ENCODE measurements at places on chromosomes 3 and 15. TPM values are rescaled to one million over a fixed set of nuclear protein-coding genes. Genes with fewer than 3 reads are reported as not detected.

The IL20RB gene
- total RNA-seq: 0.89 TPM

DNA sequence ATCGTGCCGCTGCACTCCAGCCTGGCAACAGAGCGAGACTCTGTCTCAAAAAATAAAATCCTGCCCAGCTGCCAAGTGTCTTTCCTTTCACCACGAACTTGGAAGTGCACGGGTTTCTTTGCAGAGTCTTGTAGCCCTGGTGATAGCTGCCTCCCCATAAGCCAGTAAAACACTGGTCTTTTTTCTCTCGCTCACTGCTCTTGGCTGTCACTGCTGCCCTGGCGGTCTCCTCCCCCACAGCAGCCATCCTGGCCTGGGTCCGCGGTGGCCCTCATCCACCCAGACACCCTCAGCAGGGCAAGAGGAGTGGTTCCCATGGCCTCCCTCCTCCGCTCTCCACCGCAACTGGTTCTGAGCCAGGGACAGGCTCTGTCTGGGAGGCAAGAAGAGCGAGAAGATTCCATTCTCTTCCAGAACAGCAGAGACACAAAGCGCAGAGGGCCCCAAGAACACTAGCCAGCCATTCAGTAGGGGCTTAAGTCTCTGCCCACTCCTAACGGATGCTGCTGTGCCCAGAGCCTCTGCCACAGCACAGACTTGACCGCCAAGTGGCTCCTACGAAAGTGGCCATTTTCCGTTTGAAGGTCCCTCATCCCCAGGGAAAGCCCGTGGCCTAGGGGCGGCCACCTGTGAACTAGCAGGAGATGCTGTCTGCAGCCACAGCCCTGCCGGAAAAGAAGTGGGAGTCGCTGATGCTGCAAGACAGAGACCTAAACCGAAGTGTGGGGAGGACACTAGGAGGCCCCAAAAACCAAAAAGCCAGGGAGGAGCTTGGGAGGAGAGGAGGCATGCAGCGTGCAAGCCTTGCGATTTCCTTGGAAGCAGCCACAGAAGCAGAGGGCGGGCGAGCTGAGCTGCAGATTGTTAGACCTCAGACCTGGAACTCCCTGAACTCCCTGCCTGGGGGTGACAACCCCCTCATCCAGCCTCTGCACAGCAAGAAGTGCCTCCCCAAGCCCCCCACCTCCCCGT lies 44.1 kb downstream of the KLHL25 start:
- DNase-seq: no peak

DNA sequence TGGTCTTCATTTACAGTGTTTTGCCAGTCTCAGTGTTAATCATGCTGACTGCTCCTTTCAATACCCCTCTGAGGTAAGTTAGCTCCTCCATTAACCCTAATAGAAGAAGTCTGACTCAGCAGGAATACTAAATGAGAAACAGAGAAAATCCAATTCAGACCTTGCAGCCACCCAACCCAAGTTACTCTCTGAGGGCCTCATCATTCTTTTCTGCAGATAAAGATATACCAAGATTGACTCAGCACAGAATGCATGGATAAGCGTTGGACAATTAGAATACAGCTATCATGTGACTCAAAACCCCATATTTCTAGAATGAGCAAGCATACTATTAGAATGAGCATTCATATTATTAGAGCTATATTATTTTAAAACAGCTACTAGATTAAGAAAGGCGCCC lies 389.1 kb upstream of the SGO1 start:
- DNase-seq: no peak

DNA sequence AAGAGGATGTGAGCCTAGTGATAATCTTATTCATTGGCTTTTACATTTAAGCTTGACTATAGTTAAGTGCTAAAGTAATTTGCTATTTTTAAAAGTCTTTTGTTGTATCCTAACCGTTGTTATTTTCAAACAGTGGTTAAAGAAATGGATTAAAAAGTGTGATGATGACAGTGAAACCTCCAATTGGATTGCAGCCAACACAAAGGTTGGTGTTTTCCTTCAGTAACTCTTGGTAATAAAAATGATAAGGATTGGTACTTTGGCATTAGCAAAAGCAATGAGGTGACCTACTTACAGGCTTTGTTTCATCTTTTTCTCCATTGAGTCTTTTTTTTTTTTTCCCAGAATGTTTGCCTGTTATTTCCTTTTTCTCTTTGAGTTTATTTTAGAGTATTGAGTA lies 87.5 kb upstream of the GOLGA6B start:
- no peak for DNase-seq

The FRG2C gene
- not detected for total RNA-seq

Measured in kidney epithelial cell (primary cell).